ENCODE measurements at places on chromosomes 13 and 19. TPM values are rescaled to one million over a fixed set of nuclear protein-coding genes. Genes with fewer than 3 reads are reported as not detected.

GRCh38 chr19:7355871-7356270, 7.1 kb downstream of the ARHGEF18 start:
- no peak for DNase-seq

- no peak for DNase-seq
Observed at GRCh38 chr19:1065606-1066109, 1.3 kb upstream of the ARHGAP45 start.

DNA sequence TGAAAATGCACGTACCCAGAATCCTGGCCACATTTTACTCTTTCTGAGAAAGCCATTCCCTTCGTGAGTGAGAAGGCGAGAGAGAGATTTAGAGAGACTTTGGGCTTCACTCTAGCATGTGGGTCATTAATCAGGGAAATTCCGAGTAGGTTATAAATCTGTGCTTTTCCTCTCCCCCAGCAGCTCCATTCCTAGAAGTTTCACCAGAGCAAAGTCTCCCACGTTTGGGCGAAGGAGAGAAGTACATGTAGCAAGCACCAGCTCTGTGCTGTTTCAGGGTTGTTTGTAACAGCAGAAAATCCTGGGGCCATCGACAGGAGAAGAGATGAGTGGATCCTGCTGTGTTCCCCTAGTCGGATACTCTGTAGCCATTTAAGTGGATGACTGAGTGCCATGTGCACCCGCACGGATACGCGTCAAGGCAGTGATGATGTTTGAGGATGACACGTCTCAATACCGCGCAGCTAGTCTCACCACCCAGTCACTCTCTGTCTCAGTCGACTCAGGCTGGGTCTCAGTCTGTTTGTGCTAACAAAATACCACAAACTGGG, 131.8 kb upstream of the PEG3 start:
- no peak for DNase-seq

DNA sequence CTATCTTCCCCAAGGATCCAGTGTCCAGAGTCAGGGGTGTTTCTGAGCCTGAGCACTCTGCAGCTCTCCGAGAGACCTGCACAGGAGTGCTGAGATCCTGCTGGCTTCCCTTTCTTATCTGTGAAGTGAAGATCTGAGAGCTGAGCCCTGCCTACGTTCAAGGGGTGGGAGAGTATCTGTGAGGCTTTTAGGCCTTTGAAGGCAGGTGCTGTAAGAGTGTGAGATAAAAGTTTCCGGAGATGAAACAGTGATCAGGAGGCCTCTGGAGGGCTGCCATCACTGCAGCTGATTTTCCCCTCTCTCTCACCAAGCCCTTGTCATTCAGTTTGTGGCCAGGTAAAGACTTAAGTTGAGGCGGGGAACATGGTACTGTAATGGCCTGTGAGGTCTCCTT, 83.1 kb downstream of the AKAP11 start:
- no peak for DNase-seq

GRCh38 chr13:48874165-48874564, 101.5 kb upstream of the FNDC3A start:
- no peak for DNase-seq

DNA sequence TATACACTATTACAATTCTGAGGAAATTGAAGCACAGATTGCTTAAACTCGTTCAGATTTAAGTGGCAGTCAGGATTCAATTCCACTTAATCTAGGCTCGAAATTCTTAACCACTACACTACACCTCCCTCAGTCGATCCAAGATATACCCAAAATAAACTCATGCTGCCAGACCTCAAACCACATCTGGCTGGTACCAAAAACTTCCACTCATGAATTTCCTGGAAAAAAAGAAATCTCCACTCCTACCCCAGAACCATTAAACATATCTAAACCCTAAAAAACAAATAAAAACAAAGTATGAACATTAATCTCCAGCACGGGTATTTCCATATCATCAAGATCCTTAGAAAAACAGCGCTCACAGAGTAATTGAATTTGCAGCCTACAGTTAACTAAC, 1.1 kb downstream of the ZFP30 start:
- DNase-seq, result no peak

GRCh38 chr19:33040994-33041827, 23.5 kb downstream of the RHPN2 start:
- no peak for DNase-seq

DNA sequence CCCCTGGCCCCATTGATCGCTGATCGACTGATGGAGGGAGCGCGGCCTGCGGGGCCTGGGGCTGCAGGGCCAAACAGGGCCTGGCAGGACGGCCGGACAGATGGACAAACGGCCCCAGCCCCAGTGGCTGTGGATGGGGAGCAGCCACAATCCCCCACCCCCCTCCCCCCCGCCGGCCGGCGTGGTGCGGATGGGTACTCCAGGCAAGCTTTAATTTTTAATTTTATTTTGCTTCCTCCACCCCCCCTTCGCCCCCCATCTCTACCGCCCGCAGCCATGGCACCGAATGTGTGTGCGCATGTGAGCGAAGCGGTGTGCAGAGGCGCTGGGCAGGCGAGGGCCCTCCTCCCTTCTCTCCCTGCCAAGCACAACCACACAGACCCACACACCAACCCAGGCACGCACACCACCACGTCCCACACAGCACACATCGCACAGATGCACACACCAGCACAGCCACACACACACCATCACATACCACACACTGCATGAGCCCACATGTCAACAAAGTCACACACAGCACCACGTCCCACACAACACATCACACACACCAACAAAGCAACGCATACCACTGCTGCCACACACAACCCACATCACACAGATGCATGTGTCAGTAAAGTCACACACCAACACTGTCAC, 12.4 kb downstream of the ERFL start:
- DNase-seq, result no peak

- DNase-seq, result no peak
Observed at GRCh38 chr13:90623318-90624011, 724.0 kb upstream of the MIR17HG start.

DNA sequence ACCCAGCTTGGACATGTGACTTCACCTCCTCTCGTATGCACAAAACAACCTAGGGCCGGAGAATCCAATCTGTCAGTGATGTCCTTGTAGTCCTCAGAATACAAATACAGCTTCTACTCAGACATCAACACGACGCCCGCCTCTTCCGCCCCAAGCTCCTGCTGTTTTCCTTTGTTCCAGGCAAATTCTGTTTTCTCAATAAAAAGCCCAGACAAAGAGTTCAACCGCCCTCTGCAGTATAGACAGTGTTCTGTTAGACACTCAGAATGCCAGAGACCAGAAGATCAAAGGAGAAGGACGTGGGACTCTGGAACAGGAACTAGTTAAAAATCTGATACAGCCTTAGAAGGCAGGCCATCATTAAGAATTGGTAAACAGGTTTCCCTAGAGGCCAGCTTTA, 42.0 kb upstream of the GGACT start:
- no peak for DNase-seq

- no peak for DNase-seq
Observed at GRCh38 chr13:42769650-42770049, 11.7 kb upstream of the FAM216B start.

DNA sequence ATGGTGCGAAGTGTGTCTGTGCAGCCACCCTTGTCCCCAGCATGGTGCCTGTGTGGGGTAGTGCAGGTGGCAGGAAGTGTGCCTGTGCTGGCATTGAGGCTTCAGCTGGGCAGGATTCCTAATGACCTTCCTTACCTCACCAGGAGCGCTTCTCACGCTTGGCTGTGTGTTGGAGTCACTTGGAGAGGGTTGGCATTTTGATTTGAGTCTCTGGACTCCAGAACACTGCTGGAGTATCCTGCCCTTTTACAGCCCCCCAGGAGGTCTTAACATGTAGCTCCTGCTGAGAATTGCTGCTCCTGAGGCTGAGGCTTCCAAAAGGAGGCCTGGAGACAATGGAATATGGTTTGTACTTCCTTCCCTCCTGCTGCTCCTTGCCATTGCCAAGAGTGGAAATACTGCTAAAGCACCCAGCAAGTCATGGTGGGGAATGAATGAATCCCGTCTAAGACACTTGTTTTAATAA, 87.1 kb downstream of the ARHGEF7 start:
- no peak for DNase-seq

- peak; percentile 89 for DNase-seq
Observed at GRCh38 chr19:52007806-52008557, at the start of gene ZNF615. Gene ZNF615, minus strand, starts transcription at chr19:52008211. Its CDS starts 4,500 bp downstream, at chr19:52003711.

GRCh38 chr19:49097453-49098288, 12.4 kb downstream of the SNRNP70 start:
- no peak for DNase-seq

DNA sequence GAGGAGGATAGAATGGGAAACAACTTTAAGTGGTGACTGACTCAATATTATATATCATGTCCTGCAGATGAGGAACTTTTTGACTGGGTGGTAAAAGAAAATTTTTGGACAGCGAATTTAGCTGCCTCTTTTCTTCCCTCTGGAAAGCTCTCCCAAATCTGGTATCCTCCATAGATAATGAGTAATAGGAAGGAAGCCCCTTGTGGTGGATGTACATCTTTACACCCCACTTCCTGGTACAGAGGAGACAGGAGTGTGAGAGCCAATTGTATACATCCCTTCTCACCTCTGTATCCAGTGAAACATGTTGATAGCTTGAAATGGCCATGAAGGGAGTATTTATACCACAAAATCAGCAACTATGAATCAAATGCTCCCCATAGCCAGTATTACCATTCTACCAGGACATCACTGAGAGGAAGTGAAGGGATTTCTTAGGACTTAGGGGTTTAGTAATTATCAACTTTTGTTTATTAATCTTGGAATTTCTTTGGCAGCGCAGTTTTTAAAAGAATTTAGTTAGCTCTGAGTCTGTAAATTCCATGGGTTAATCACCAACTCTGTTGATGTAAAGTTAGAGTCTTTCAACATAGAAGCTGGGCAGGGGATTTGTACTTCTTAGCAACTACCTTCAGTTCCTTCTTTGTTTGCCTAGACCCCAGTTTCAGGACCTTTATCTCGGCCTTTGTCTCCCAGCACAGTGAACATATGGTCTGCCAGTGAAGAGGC, 17.0 kb upstream of the TDRD3 start:
- DNase-seq, result no peak

DNA sequence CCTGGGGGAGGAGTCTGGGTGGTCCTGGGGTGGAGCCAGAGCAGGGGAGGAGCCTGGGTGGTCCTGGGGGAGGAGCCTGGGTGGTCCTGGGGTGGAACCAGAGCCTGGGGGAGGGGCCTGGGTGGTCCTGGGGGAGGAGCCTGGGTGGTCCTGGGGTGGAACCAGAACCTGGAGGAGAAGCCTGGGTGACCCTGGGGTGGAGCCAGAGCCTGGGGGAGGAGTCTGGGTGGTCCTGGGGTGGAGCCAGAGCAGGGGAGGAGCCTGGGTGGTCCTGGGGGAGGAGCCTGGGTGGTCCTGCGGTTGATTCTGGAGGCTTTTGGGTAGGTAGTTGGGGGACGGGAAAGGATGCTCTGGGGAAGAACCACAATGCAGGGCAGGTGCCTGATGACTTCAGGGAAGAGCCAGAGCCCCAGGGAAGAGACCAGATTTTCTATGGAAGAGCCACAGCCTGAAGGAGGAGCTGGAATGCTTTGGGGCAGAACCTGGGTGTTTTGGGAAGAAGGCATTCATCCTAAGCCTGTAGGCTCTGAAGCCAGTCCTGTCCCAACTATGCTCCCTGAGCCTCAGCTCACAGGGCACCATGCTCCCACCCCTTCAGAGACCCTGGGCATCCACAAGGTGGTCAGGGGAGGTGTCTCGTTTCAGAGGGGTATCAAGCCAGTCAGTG, 15.0 kb downstream of the MRPS12 start:
- DNase-seq, result no peak

DNA sequence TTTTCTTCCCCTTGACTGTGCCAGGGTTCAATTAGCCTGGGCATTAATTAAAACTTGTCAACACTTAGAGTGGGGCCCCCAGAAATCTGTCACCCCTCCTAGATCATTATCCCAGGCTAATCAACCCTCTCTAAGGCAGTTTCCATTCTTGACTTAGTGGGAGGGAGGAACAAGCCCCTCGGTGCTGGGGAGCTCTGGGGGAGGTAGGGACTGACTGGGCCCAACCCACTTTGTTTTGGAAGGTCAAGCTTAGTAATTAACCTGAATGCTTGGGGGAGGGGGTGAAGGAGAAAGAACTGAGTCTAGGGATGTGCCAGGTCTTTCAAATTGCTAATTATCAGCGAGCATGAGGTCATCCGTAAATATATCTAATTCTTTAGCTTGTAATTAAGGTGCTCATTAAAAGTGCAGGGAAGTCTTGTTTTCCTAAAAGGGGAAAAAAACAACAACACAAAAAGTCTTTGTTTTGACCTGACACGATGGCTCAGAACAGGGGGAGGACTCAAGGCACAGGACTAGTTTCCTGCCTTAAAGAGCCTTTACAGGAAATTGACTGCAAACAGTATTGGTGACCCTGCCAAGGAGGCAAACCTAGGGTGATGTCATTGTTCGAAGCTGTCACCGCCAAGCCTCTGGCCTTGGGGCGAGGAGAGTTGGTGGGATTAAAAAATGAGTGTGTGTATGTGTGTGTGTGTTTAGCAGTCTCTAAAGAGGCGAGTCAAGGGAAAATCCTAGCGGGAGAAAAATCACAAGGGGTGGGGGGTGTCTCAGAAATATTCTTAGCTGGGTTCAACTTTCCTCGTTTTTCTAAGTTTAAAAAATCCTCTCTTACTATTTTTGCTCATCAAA, 19.4 kb downstream of the ACTN4 start:
- DNase-seq, result no peak

DNA sequence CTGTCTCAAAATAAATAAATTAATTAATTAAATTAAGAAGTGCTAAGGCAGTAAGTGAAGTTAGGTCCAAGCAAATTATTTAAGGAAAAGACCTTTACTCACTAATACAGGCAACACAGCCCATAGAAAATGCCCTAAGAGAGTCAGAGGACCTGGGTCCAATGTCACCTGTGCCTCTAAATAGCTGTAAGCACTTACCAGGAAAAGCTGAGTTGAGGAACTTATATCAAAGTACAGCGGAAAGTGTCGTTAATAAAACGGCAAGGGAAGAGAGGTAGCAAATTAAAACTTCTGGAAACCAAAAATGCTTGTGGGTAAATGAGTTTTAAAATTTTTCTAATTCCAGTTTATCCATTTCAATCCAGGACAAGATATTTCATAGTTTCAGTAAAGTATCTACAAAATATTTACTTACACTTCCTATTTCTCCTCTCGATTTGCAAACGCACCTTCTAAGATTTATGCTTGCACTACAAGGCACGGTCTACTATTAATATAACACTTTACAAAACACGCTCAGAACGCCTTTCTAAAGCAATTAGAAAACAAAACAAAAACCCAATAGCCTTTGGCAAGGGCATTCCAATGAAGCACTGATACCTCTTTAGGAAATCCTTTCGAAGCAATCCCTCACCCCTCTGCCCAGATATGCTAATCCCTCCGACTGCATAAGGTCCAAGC, 963 bp downstream of the VPS36 start:
- DNase-seq, result no peak

DNA sequence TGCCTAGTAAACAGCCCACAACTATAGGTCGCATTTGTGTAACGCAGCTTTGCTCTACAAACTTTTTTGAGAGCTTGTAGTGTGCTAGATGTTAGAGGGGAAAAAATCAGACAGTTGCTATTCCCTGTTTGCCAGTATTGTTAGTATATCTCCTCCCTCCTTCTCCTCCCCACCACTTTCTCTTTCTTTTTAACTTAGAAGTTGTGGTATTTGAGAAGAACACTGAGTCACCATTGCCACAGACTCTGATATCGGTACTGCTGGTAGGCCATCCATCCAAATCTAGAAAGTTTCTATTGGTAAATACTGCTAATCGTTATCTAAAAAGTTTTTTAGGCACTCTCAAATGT, 666 bp downstream of the POMP start:
- no peak for DNase-seq

FAAP24 gene
- 0.98 TPM for total RNA-seq

N4BP2L1 gene
- 19.2 TPM for total RNA-seq

RTBDN gene
- total RNA-seq, result 8.8 TPM

ZNF888 gene
- 3.7 TPM for total RNA-seq

TEX26 gene
- total RNA-seq, result not detected

Data from vagina (tissue), 2 donors.